Dorsolateral prefrontal cortex (tissue), 122 donors: ENCODE measurements at places on chromosomes 6 and 20.

- no peak for DNase-seq
Measured at GRCh38 chr6:107715550-107716321, 108.4 kb downstream of the SCML4 start.

DNA sequence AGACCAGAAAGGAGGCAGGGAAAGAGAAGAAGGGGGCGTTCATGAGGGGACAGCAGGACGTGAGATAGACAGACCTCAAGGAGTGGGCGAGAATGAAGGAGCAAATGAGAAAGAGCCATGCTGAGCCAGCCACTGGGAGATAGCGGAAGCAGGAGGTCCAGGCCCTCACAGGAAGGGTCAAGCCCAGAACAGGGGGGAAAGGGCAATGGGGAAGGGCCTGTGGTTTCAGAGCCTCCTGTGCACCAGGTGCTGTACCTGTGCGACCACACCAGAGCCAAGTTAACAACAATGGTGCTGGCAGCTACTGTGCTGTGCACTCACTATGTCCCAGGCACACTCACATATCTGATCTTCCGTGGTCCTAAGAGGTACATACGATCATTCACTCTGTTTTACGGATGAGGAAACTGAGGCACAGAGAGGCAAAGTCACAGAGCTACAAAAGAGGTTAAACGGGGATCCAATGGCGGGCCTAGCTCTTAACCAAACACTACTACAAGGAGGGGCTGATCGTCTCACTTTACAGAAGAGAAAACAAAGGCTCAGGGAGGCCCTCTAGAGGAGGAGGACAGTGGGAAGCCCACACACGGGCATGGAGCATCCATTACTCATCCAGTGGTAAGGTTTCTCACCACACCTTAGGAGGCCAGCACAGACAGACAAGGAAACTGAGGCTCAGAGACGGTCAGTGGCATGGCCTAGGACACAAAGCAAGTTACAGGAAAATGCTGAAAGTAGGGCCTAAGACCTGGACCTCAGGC, 129.1 kb downstream of the PREX1 start:
- DNase-seq, result no peak

DNA sequence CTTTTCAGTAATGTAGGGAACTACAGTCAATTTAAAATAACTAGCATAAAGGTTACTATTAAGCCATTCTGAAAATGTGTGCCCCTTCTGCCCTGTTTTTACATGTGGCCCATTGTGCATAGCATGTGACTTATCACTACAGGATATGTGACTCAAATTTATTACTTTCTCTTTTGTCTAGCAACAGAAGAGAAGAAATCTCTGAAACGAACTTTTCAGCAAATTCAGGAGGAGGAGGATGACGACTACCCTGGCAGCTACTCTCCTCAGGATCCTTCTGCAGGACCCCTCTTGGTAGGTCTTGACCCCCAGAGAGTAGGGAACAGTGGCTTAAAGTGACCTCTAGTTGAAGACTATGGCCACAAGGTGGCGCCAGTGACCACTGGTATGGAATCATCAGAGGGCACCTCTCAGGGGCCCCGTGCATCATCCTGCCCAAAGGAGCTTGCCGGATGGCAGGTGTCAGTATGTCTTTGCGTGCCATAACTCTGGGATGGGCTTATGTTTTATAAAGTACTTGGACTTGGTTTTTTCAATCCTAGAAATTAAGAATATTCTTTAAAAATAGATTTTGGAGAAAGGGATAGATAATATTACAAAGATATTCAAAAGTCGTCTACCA, 23.9 kb downstream of the RPRD1B start:
- peak; percentile 82 for DNase-seq

- DNase-seq, result no peak
Measured at GRCh38 chr6:111666847-111667246, 61.2 kb upstream of the TRAF3IP2 start.

DNA sequence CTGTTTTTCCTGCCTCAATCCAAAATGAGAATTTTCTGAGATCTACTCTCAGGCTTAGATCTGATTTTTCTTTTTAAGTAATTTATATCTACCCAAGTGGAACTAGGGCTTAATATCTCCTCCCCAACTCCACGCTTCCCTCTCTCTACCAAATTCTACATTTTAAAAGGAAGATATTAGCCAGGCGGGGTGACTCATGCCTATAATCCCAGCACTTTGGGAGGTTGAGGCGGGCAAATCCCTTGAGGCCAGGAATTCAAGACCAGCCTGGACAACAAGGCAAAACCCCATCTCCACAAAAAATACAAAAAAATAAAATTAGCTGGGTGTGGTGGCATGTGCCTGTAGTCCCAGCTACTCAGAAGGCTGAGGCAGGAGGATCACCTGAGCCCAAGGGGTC, 61.0 kb downstream of the MTFR2 start:
- DNase-seq, result no peak

- DNase-seq, result no peak
Measured at GRCh38 chr20:42855896-42856295, 333.8 kb downstream of the PTPRT start.
